Fibroblast of upper back skin (primary cell): ENCODE measurements at places on chromosomes 2 and 18.

- peak; percentile 30 for DNase-seq
These were observed 162.7 kb downstream of the ARL4C start for GRCh38 chr2:234334151-234334550.

- DNase-seq, result no peak
These were observed 14.5 kb upstream of the SULT1C4 start for GRCh38 chr2:108363024-108363907.

GRCh38 chr2:21422050-21422449, 298.3 kb downstream of the TDRD15 start:
- DNase-seq, result no peak

DNA sequence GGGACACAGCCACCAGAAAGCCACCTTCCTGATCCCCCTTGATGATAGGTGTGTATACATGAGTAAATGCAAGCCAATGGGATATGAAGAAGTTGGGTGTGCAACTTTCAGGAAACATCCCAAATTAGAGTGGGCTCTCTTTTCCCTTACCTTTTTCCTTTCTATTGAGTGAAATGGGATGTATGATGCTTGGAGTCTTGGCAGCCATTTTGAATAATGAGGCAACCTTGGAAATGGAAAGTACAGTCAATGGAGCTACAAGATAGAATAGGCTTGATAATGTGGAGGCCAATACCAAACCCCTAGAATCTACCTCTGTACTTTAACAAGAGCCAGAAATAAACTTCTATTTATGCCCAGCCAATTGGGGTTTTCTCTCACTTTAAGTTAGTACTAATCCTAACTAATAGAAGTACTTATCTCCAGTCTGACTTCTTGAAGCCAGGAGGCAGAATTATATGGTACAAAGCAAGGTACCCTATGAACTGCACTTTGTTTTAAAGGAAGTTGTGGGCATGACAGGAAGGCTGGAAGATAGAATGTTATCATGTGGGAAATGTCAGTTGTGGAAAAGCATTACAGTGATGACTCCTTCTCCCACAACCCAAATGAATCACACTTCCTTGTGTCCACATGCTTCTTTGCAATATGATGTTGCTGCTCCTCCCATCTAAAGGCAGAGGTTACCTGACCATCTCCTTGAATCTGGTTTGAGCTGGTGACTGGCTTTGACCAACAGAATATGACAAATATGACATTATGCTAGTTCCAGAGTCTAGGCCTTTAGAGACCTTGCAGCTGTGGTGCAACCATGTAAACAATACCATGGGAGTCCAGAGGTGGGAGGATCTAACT, 12.9 kb upstream of the NABP1 start:
- DNase-seq, result peak; percentile 48

DNA sequence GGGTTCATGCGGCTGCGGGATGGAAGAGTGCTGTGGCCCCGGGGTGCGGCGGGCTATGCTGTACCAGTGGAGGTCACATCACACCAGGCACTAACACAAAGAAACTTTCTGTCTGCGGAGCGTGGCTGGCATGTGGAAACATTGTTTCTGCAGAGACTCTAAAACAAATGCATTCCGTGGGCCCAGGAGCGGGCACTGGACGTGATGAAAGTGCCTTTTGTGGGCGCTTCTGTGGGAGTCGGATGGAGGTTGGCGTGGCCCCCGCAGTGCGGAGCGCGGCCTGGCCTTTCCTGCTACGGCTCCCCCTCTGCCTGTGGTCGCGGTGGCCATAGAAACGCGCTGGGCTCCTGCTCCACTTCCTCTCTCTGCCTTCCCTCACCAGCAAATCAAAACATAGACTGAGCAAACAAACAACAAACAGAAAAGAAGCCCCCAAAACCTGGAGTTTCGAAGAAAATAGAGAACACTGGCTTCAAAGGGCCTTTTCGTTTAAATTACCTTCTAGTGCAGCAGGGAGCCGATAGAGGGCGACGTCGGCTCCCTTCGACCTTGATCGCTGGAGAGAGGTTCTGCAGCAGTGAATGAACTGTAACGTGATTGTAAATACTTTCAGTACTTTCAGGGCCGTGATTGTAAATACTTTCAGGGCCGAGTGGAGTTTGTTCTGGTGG, 51.4 kb downstream of the KIF5C start:
- DNase-seq, result peak; percentile 17
